ENCODE measurements at places on chromosomes 16 and 17. TPM values are rescaled to one million over a fixed set of nuclear protein-coding genes. Genes with fewer than 3 reads are reported as not detected.

GRCh38 chr17:17491031-17491471 lies 5.1 kb downstream of the RASD1 start:
- no peaks in the 10 kb centered on the region for H3K27me3 ChIP-seq
- H3K4me3 ChIP-seq: no peak overlapping the region
- peaks cover 17% of the 10 kb centered on the region for H3K4me1 ChIP-seq
- peaks cover 34% of the 10 kb centered on the region for H3K36me3 ChIP-seq
- H3K27ac ChIP-seq: no peak overlapping the region
- DNase-seq: no peak

DNA sequence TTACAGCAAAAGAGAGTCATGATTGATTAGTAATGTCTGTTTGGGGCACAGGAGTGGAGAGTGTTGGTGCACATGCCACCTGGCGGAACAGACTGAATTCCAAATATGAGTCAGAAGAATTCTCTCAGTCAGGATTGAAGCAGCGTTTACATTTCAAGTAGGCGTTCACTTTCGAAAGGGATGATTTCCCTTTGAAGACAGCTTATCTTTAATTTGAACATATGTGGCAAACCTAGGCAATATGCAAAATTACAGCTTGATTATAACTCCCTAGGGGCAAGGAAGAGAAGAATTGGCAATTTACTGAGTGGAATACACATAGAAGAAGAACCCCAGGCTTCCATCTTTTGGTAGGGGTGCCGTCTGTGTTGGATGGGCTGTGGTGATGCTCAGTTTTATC lies 235.8 kb downstream of the HAPSTR1 start:
- H3K27ac ChIP-seq: no peak overlapping the region
- H3K4me3 ChIP-seq: no peak overlapping the region
- H3K27me3 ChIP-seq: peaks cover 23% of the 10 kb centered on the region
- H3K36me3 ChIP-seq: no peaks in the 10 kb centered on the region
- no peak for DNase-seq

PABPN1L gene
- total RNA-seq: not detected

DNA sequence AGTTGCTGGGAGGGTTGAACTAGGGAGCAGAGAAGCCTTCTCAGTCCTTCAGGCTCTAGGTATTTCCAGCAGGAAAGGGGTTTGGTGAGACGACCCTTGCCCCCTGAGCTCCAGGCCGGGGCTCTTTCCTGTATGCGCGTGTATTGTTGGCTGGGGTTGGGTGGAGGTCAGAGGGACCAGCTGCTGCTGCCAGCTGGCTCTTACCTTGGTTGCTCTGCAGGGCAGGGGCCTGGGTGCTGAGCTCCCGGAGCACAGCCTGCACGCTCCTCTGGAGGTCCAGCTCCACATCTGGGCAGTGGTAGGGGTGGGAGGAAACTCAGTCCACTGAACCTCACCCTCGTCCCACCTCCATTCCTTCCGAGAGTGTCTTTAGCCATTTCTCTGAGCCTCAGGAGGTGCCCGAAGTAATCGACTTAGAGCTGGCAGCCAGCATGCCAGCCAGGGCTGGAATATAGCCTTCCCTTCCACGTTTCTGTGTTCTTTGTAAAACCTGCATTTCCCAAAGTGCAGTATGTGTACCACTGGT lies 28.0 kb downstream of the PIK3R6 start:
- no peak overlapping the region for H3K27ac ChIP-seq
- DNase-seq: no peak
- peaks cover 11% of the 10 kb centered on the region for H3K27me3 ChIP-seq
- no peak overlapping the region for H3K4me3 ChIP-seq
- no peaks in the 10 kb centered on the region for H3K36me3 ChIP-seq

GAS2L2 gene
- not detected for total RNA-seq

GRCh38 chr17:70183508-70183907 lies 14.2 kb downstream of the KCNJ2 start:
- H3K4me3 ChIP-seq: no peak overlapping the region
- H3K4me1 ChIP-seq: peaks cover 23% of the 10 kb centered on the region
- no peaks in the 10 kb centered on the region for H3K36me3 ChIP-seq
- H3K27me3 ChIP-seq: no peaks in the 10 kb centered on the region
- no peak overlapping the region for H3K27ac ChIP-seq

DNA sequence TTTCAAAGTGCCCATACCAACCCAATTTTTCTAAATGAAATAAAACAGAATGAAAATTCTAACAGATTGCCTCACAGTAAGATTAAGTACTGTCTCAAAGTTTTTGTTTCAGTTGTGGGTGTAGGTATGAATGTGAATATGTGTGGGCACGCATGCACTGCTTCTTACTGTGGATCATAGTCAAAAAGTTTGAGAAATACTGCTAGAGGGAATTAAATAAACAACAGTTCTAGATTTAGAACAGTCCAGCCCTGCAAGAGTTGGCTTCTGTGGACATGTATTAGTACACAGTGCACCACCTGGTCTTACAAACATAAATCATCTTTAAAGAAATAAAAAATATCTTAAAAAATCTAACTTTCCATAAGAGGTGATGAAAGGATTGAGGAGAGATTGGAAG lies 8.4 kb downstream of the ZNF652 start:
- no peak for DNase-seq
- no peaks in the 10 kb centered on the region for H3K27me3 ChIP-seq
- H3K27ac ChIP-seq: no peak overlapping the region
- H3K4me3 ChIP-seq: no peak overlapping the region
- H3K36me3 ChIP-seq: no peaks in the 10 kb centered on the region

GRCh38 chr16:67685388-67686112 lies 18.9 kb downstream of the C16orf86 start:
- H3K27ac ChIP-seq: peak overlapping the region; percentile 29
- 0 out of 2 replicates have a peak, but pooled peaks cover 3% of the 10 kb centered on the region for H3K4me1 ChIP-seq
- no peak for DNase-seq

DNA sequence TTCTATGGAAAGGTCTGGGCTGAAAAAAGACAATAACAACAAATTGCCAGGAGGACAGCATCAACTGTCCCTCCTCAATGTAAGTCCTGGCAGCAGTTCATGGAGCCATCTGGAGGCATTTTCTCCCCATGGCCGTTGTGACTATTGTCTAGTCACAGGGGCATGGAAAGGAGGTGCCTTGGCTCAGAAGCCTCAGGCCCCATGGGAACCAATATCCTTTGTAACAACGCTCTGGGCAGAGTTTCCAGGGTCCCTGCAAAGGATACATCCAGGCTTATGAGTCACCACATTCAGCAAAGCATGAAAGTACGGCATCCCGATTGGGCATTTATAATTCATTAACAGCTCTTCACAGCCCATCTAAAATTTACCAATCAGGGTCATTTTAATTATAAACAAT lies 85.2 kb downstream of the GLG1 start:
- no peak overlapping the region for H3K27ac ChIP-seq
- H3K36me3 ChIP-seq: no peaks in the 10 kb centered on the region
- no peak for DNase-seq
- H3K4me1 ChIP-seq: no peaks in the 10 kb centered on the region
- H3K4me3 ChIP-seq: no peak overlapping the region

DNA sequence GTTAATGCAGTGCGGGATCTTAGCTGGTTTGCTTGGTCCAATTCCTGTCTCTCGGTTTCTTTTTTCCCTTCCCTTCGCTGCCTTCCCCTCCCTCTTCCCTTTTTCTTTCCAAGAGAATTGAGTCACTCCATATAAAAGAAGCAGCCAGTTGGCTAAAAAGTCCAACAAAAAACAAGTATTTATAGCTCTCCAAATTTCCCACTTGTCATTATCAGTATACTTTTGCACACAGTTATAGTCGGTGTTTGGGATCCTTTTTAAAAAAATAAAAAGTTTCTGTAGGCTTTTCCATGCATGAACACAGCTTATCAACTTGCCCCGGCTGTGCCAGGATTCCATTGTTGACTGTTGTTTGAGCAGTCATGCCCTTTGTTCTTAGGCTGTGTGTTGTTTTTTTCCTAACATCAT lies 24.9 kb downstream of the HMOX2 start:
- H3K27ac ChIP-seq: peak overlapping the region; percentile 46
- DNase-seq: peak; percentile 58
- no peaks in the 10 kb centered on the region for H3K27me3 ChIP-seq

DNA sequence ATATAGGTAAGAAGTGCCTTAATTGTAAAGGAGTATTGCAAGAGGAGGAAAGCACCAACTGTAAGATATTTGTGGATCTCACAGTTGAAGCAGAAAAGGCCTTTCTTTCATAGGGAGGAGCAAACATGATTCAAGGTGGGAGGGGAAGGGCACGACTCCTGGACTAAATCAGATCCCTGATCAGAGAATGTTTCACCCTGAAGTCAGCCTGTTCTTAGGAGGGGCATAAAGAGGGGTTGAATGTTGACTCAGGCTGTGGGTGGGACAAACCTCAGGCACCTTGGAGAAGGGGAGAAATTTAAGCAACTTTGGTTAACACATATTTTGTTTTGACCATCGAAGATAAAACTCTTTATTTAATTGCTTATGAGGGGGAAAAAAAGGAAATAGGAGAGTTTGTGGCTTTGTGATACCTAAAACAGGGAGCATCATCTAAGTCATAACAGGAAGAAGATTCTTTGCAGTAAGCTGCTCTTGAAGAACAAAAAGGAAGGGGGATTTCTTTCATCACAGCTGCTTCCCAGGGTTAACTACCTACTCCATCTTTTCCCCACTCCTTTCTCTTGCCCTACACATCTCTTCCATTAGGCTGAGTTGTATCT lies 158.6 kb upstream of the ZNF267 start:
- no peak for DNase-seq
- H3K4me3 ChIP-seq: peak overlapping the region; percentile 93
- peaks cover 7% of the 10 kb centered on the region for H3K36me3 ChIP-seq
- H3K27me3 ChIP-seq: no peaks in the 10 kb centered on the region
- H3K27ac ChIP-seq: no peak overlapping the region
- peaks cover 10% of the 10 kb centered on the region for H3K4me1 ChIP-seq

DNA sequence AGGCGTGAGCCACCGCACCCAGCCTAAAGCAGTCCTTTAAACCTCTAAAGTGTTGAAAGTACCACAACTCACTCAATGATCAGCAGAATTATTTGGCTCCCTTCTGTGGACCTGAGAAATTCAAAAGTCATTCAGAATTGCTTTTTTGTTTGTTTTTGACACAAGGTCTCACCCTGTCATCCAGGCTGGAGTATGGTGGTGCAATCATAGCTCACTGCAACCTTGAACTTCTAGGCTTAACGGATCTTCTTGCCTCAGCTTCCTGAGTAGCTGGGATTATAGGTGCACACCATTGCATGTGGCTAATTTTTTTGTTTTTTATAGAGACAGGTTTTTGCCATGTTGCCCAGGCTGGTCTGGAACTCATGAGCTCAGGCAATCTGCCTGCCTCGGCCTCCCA lies 44.3 kb downstream of the TRAF4 start:
- no peak overlapping the region for H3K27ac ChIP-seq
- no peak overlapping the region for H3K4me3 ChIP-seq
- no peaks in the 10 kb centered on the region for H3K36me3 ChIP-seq
- H3K27me3 ChIP-seq: no peaks in the 10 kb centered on the region

- H3K27ac ChIP-seq: peak overlapping the region; percentile 85
- peaks cover 35% of the 10 kb centered on the region for H3K4me1 ChIP-seq
- no peaks in the 10 kb centered on the region for H3K27me3 ChIP-seq
- DNase-seq: peak; percentile 100
- 0 out of 2 replicates have a peak, but pooled peaks cover 2% of the 10 kb centered on the region for H3K36me3 ChIP-seq
Measured at GRCh38 chr17:15651583-15652110, 32.1 kb upstream of the FBXW10B start.

GRCh38 chr17:80822021-80822699 lies 169.5 kb upstream of the CHMP6 start:
- H3K4me1 ChIP-seq: peaks cover 20% of the 10 kb centered on the region
- no peak for DNase-seq
- H3K27ac ChIP-seq: no peak overlapping the region
- H3K36me3 ChIP-seq: peaks cover 12% of the 10 kb centered on the region
- no peak overlapping the region for H3K4me3 ChIP-seq
- no peaks in the 10 kb centered on the region for H3K27me3 ChIP-seq

- no peaks in the 10 kb centered on the region for H3K36me3 ChIP-seq
- H3K27ac ChIP-seq: no peak overlapping the region
- no peak overlapping the region for H3K4me3 ChIP-seq
- H3K4me1 ChIP-seq: no peaks in the 10 kb centered on the region
- DNase-seq: peak; percentile 42
Measured at GRCh38 chr17:33520426-33521330, 227.6 kb upstream of the ASIC2 start.

DNA sequence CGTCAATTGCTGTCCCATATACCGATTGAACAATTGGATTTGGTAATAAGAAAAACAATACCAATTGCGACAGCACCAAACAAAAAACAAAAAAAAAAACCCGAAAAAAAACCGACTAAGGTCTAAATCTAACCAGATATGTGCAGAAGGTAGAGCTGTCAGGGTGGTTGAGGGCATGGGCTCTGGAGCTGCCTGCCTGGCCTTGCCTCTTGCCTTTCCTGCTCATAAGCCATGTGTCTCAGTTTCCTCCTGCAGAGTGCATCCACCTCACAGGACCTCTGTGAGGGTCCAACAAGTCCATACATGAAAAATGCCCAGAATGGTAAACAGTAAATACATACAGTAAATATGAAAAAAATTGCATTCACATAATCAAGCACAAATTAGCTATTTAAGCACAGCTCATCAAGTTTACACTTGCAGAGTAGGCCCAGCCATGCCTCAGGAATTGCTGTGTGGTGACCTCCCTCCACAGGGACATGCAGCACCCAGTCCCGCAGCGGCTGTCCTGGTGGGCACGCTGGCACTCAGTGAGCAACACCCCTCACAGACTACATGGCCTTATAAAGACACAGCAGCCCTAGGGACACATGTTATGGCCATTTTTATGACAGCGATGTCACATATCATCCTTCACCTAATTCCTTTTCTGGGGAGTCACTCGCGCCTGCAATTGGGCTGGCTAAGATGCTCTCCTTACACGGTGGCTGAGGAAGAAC lies 17.9 kb downstream of the TBC1D28 start:
- no peaks in the 10 kb centered on the region for H3K36me3 ChIP-seq
- H3K27me3 ChIP-seq: no peaks in the 10 kb centered on the region
- H3K27ac ChIP-seq: no peak overlapping the region
- DNase-seq: no peak
- no peaks in the 10 kb centered on the region for H3K4me1 ChIP-seq

- H3K4me1 ChIP-seq: no peaks in the 10 kb centered on the region
- H3K36me3 ChIP-seq: no peaks in the 10 kb centered on the region
- no peak for DNase-seq
- H3K27ac ChIP-seq: no peak overlapping the region
- H3K27me3 ChIP-seq: no peaks in the 10 kb centered on the region
Measured at GRCh38 chr16:17404941-17405689, 65.6 kb downstream of the XYLT1 start.

DNA sequence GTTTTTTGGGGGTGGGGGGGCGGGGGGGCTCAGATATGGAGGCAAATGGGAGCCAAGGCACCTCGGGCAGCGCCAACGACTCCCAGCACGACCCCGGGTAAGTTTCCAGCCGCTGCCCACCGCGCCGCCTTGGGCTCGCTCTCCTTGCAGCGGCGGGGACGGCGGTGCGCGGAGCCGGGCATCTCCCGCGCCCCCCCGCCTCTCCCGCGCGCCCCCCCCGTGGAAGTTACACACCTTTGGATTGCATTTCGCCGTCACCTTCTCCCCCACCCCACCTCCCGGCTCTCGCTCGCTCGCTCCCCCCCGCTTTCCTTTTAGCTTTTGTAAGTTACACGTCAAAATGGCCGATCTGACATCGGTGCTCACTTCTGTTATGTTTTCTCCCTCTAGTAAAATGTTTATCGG lies 387 bp downstream of the MSI2 start:
- H3K27me3 ChIP-seq: no peaks in the 10 kb centered on the region
- peaks cover 2% of the 10 kb centered on the region for H3K36me3 ChIP-seq
- peaks cover 16% of the 10 kb centered on the region for H3K4me1 ChIP-seq
- H3K27ac ChIP-seq: no peak overlapping the region
- peak overlapping the region; percentile 78 for H3K4me3 ChIP-seq

All from PC-3 (cell line).